COLO829 (cell line): ENCODE measurements at places on chromosomes 4 and X.

GRCh38 chr4:167233685-167234315, 494 bp downstream of the SPOCK3 start:
- no peak for DNase-seq

- no peak for DNase-seq
Measured at GRCh38 chr4:168765726-168766125, 244.3 kb downstream of the CBR4 start.

DNA sequence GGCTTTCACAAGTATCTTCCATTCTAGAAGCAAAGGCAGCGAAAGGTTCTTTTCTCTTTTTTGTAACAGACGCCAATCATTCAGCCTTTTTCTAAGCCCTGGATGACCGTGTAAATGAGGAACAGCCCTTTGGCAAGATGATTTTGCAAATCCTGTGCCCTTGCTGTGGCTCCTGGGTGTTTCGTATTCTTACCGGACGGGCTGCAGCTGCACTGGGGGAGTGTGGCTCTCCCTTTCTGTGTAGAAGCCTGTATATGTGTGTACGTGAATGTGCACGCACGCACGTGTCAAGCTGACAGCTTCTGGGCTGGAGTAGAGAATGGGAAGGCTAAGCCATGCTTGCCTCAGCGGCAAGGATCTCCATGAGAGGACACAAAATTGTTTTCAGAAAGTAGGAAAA, 8.2 kb downstream of the GRPEL1 start:
- no peak for DNase-seq

DNA sequence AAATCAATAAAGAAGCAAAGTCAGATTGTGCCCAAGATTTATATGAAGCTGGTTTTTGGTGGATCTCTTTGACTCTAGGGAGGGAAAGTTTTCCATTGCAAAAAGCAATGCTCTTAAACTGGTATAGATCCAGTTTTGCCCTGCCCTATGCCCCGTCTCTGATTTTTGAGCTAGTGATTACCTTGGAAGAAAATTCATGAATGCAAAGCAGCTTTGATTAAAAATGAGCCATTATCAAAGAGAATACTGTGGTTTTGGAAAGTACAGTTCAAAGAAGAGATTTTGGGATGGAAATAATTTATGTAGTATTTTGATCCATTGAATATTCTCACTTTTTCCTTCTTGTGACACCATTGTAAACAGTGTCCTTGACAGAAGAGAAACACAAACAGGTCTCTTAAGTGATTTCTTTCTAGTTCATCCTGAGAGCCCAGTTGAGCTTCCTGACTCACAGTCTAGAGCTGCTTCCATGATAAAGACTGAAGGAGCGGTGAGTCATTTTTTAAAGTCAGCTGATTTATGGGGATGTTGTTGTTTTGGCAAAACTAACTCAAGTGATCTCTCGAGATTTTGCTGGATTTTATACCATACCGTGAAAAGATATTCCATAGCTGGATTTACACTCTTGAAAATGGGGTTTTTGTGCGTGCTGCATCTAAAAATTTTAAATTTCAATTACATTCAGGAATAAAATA, 76.7 kb downstream of the AFF1 start:
- peak; percentile 73 for DNase-seq

GRCh38 chr4:184309241-184310170, 91.8 kb upstream of the ENPP6 start:
- DNase-seq: no peak

DNA sequence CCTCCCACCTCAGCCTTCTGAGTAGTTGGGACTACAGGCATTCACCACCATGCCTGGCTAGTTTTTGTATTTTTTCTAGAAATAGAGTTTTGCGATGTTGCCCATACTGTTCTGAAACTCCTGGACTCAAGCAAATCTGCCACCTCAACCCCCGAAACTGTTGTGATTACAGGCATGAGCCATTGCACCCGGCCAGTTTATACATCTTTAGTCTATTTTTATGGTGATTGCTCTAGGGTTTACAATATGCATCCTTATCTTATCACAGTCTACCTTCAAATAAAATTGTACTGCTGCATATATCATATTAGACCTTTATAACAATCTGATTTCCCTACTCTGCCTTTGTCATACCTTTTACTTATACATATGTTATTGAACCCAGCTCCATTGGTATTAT, 56.9 kb downstream of the SOWAHB start:
- DNase-seq: no peak

DNA sequence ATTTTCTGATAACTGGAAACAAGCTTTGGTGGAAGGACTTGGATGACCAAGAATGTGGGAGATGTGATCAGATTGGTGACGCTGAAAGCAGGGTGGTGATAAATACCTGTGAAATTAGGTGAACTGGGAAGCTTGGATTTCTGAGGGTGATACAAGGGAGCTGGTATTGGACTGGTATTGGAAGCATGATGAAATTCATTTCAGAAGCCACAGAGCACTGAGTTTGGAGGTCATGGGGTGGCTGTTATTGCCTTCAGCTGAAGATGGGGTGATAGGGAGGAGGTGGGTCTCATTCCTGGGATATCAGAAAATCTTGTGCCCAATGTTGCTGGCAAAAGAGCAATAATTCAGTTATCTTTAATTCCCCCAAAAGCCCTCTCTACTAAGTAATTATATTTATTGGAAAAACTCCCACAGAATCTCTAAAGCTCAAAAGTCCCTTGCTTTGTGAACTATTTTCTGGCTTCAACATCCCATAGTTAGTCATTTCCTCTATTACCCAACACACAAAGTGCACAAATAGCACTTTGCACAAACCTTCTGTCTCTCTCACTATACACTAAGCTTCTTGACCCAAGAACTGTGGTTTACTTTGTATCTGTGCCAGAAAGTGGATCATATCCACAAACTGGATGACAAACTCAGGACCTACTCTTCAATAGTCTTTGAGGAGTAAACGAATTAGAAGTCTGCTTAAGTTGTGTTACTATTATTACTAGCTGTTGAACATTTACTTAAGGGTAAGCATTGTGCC, 23.1 kb upstream of the CAMK2D start:
- peak; percentile 71 for DNase-seq

DNA sequence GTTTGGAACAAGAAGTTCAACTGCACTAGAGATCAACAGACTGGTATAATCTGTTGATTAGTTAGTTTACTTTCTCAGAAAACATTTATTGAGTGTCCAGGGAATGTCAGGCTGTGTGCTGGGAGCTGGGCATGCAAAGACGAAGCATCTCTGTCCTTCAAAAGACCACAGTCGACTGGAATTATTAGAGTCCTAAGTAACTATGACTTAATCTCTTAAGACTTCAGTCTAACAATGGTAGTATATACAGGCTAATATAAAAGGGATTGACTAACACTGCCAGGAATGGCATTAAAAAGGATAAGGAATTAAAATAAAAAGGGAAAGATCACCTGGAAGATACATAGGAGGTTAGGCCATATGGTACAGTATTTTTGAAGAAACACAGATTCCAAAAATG, 128.7 kb downstream of the WDFY3 start:
- DNase-seq: no peak

- DNase-seq: peak; percentile 3
Measured at GRCh38 chr4:7861440-7861881, 78.2 kb downstream of the AFAP1 start.

- DNase-seq: no peak
Measured at GRCh38 chr4:101178731-101179130, 168.6 kb downstream of the PPP3CA start.

DNA sequence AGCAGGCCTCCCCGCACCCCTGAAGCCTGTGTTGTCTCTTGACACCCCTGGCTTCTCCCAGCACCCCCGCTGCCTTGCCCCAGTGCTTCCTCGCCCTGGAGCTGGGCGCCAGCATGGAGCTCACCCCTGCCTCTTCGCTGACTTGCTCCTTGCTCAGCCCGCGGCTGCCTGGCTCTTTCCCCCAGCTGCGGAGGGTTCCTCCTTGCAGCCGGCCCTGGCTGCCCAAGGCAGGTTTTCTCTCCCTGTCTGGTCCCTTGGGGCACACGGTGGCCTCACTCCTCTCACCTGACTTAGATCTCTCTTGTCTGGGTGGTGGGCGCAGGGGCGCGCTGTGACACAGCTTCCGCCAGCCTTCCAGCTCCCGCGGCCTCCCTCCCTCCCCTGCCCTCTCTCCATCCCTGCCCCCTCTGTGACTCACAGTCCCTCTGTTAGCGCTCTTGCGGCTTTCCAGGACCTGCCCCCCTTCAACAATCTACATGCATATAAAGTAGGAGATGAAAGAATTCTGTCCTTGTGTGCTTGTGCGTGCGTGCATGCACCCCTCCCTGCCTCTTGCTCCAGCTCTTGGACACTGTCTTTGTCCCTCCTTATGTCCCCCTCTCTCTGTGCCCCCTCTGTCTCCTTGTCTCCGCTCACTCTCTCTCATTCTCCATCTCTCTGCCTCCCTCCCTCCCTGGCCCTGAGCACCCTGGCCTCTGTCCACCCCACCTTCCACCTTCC, 2.2 kb downstream of the PLXNB3 start:
- peak; percentile 65 for DNase-seq

GRCh38 chr4:79652232-79652631, 244.2 kb upstream of the GK2 start:
- DNase-seq: no peak

GRCh38 chr4:87051121-87051713, 116.4 kb downstream of the AFF1 start:
- no peak for DNase-seq

DNA sequence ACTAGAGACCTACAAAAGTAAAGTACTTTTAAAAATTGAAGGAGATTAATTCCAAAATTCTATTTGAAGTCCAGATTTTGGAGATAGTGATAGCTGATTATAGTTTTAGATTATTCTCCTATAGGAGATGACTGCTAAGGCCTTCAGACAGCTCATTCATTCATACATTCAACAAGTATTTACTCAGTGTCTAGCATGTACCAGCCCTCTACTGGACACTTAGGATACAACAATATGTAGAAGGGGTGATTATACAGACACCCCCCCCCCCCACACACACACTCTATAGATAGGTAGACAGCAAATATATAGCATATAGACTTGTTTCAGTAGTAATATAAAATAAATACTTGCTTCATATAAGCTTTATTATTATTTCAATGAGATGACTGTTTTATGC, 60.4 kb upstream of the TAF9B start:
- DNase-seq: peak; percentile 7

GRCh38 chr4:44462259-44462658, 13.7 kb upstream of the KCTD8 start:
- DNase-seq: no peak

DNA sequence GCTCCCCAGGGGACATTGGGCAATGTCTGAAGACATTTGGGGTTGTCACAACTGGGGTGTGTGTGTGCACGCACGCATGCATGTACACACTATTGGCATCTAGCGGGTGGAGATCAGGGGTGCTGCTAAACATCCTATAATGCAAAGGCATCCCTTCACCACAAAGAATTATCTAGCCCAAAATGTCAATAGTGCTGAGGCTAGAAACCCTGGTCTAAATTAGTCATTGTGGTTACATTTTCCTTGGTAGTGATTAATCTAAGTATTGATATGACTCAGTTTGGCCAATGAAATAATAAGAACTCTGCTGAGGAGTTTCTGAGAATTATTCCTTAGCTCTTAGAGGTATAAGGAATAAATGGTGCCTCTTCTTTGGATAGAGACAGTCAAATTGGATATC, 200.2 kb downstream of the CLCN4 start:
- no peak for DNase-seq

DNA sequence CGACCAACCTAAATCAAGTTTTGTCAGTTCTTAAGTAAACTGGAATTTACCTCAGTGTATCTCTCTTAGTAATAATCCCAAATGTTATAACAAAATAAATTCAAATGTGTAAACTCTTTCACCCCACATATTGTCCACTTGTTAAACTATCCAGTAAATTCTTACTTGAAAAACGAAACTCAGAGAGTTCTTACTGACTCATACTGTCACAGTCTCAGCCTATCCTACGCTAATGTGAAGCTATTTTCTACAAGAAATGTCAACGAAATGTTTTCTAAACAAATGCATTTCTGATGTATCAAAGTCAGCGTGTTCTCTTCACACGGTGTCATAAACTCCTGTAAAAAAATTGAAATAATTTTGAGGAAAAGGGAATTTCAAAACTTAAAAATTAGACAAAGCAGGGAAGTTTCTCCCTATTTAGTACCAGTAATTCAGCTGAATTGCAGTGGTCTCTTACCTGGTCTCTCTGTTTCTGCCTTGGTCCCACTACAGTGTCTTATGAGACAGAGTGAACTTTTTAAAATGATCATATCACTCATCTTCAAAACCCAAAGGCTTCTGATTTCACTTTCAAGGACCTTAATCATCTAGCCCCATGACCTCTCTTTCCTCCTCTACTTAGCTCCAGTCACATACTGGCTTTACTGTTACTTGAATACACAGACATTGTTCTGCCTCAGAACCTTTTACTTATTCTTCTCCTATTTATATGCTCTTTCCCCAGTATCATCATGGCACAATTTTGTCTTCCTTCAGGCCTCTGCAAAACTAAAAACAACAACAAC, 63.3 kb downstream of the DCAF8L1 start:
- no peak for DNase-seq

DNA sequence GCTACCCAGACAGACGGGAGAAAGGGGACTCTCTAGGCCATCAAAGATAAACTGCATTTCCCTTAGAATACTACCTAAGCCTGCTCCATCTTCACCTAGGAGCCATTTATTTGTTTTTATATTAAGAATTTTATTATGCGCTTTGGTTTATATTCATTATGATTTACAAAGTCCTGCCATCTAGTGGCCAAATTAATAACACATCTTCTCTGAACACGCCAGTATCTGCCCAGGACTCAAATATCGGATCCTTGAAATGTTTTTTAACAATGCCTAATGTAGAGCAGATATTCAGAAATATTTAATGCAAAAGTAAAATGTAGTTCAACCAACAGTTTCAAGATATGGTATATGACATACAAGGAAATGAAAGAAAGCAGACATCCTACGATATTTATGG, 20.8 kb upstream of the PRPS2 start:
- DNase-seq: no peak

DNA sequence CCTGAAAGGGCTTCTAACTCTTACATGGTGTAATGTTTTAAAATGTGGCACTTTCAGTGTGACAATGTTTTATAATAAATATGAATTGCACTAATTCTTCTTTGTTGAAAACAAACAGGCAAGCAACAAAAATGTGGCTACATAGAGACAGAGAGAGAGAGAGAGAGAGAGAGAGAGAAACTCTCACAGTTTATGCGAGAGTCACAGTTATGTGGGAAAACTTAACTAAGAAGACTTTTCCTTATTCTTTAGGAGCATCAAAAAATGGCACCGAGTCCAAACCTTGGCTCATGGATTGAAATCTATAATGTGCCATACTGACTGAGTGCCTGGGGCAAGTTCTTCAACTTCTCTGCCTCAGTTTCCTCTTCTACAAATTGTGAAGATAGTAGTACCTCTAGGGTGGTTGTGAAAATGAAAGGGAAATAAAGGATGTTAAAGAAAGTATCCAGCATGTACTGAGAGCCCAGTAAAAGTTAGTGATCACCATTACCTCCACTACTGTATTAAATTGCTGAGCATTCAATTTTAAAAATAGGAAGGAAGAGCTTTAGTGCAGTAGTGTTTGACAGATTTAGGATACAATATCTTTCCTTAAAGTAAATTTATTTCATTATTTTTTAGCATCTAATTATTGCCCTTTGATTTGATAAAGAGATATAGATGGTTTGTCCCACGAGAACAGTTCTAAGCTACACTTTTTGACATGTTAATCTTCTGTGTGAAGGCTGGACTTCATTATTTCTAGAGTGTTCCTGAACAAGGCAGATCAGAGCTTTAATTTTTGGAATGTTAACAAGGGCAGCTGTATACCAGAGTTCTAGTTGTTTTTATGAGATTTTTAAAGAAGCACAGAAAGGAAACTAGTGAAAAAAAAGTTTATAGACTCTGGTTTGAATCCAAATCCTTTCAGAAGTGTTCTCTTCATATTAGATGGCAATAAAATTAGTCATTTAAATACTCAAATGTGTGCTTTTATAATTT, 187.5 kb upstream of the ANK2 start:
- no peak for DNase-seq
